ENCODE measurements at places on chromosomes 4 and X. TPM values are rescaled to one million over a fixed set of nuclear protein-coding genes. Genes with fewer than 3 reads are reported as not detected.

NAA11 gene
- not detected for total RNA-seq

DCAF16 gene
- total RNA-seq: 21.2 TPM

TMPRSS11B gene
- not detected for total RNA-seq

HSFX3 gene
- not detected for total RNA-seq

TCP11X1 gene
- total RNA-seq: not detected

SCRG1 gene
- total RNA-seq: 0.85 TPM

MAGEB1 gene
- not detected for total RNA-seq

SLC16A2 gene
- total RNA-seq: 7.4 TPM

BTC gene
- 0.43 TPM for total RNA-seq

GATB gene
- 17.2 TPM for total RNA-seq

LUZP4 gene
- total RNA-seq: not detected

NSUN7 gene
- under 0.01 TPM for total RNA-seq

All from smooth muscle cell of bladder (primary cell).